Stimulated activated CD4-positive, alpha-beta T cell treated with anti-CD3 and anti-CD28 coated beads, Interleukin-12 subunit alpha, Interleukin-12 subunit beta, amount 100 ng/mL, for 4 hours (primary cell): ENCODE measurements at places on chromosomes 4 and X.

- DNase-seq, result no peak
These were observed 75.8 kb downstream of the ATG4A start for GRCh38 chrX:108167211-108167872.

DNA sequence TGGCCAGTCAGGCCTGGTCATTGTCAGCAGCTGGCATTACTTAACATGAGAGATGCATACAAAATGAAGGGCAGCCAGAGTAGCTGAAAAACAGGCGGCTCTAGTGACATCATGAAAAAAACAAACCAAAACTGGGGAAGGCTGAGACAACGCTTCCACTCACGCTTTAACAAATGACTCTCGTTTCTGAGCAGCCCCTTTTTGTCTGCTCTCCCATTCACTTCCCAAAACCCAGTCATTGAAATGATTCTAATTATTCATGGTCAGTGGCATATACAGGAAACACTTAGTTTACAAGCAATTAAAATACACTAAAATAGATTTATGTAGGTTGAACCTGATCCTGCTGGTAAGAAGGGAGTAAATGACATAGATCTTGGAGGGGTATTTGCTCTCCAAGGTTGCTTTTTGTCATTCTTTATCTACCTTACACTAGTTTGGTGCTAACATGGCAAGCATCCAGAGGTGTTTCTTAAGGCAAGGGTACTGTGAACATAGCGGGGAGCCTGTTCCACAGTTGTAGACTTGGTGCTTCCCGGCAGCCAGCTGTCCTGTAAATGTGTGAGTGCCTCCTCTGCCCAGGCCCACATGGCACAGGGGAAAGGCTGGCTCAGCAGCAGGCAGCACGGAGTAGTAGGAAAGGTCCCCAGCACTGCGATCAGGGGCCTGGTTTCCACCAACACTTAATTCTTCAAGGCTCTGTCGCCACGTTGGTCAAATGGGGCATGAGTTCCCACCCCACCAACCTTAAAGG lies 61.2 kb upstream of the CITED1 start:
- no peak for DNase-seq

GRCh38 chr4:42586775-42587174 lies 70.1 kb downstream of the ATP8A1 start:
- no peak for DNase-seq

DNA sequence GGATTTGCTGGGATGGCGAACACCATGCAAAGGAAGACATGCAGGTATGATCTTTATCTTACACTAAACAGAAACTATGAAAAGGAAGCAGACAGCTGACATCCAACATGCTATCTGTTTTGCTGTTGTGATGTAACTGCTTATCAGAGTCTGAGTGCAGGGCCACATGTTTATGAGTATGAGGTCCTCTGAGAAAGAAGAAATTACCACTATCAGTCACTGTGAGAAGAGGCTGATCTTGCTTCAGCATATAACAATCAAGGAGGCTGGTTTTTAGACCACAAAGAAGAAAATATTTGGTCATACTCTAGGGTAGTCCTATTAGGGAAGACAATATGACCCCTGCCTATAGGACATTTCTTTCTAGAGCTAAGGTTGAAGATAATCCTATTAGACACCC lies 18.5 kb downstream of the CLGN start:
- DNase-seq, result no peak

DNA sequence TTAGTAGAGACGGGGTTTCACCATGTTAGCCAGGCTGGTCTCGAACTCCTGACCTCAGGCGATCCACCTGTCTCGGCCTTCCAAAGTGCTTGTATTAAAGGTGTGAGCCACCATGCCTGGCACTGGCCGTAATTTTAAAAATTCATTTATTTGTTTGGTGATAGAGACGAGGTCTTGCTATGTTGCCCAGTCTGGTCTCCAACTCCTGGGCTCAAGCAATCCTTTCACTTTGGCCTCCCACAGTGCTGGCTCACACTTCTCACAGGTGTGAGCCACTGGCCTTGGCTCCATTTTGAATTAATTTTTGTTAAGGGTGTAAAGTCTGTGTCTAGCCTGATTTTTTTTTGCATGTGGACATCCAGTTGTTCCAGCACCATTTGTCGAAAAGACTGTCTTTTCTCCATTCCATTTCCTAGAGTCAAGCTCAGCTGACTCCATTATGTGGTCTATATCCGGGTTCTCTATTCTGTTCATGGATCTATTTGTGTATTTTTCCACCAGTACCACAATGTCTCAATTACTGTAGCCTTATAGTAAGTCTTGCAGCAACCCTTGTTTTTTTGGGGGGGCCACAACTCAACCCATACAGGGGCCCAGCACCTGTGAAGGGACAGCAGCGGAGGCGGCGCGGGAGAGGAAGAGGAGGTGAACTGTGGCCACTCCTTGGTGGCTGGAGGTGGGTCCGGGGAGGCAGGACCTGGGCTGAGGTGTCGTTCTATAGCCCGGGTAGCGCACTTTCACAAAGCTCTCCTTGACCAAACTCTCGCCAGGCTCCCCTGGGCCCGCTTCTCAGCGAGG lies 1.5 kb upstream of the NSD2 start:
- no peak for DNase-seq

- DNase-seq, result no peak
These were observed 47.8 kb upstream of the DDX53 start for GRCh38 chrX:22952010-22952409.

DNA sequence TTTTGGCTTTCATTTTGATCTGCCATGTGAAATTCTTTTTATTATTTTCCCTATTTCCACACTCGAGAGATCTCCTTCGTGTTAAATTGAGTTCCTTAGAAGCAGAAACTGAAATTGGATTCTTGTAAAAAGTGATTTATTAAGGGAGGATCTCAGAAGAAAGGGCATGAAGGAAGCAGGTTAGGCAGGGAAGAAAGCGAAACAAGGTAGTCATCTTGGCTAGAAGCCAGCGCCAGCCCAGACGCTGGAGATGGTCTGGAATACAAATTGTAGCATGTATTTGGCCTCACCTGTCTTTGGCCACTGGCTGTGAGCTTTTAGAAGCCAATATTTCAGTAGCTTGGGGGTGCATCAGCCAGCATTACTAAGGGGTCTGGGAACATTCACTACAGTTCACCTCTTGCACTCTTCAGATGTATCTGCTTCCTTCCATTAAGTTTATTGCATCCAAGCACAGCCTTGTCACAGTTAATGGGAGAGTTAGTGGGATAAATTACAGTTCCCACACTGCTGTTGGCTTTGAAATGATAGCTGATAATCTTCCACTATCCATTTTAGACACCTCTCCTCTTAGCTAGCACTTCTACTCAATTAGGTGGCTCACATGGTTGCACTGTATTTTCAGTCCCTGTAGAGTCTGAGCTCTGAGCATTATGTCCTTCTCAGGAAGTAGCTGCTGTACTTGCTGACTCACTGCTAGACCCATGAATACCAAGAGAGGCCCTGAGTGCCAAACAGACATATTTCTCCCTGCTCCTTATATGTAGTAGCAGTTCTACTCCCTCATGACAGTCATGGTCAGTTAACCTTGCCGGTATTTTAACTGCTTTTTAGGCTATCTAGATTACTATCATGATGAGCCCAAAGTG lies 14.6 kb downstream of the GRXCR1 start:
- no peak for DNase-seq

GRCh38 chrX:47749185-47749967 lies 87.3 kb upstream of the ZNF81 start:
- DNase-seq, result no peak

GRCh38 chr4:135015771-135016170 lies 814.2 kb upstream of the PABPC4L start:
- no peak for DNase-seq

- no peak for DNase-seq
These were observed 700.4 kb downstream of the FSTL5 start for GRCh38 chr4:161463436-161463835.

DNA sequence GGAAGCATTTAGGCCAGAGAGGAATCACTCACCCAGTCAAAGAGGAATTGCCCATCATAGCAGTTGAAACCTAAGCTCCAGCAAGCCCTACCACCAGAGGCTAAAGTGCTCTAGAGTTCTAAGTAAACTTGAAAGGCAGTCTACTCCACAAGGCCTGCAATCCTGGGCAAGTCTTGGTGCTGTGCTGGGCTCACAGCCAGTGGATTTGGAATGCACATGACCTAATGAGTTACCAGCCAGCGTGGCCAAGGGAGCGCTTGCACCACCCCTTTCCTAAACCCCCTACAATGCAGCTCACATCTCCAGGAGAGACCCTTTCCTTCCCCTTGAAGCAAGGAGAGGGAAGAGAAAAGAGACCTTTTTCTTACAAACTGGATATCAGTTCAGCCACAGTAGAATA lies 445.7 kb downstream of the GASK1B start:
- no peak for DNase-seq

DNA sequence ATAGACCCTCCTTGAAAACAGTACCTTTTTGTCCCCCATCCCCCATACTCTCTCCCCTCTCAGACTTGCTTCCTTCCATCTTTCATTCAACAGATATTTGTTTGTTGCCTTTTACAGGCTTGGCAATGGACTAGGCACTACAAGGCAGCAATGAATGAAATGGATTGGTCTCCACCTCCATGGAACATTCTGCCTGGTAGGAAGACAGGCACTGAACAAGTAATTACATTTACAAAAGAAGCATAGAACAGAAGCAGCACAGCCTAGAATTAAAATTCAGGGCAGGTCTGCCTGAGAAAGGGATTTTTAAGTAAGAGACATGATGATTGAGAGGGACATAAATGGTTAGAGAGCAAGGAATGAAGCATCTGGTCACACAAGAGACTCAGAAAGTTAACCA lies 346.1 kb downstream of the GRXCR1 start:
- no peak for DNase-seq

DNA sequence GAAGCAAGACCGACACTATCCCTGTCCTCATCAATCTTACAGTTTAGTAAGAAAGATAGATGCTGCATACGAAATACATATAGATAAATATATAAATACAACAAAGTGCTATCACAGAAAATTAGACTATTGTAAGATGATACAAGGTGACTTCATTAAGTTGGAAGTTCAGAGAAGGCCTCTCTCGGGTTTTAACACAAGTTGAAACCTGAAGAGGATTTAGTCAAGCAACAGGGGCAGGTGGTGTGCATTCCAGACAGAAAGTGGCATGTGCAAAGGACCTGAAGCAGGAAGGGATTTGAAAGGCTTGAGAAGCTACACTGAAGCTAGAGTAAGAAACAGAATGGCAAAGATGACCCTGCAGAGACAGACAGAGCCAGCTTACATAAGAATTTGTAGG lies 36.5 kb downstream of the USP46 start:
- no peak for DNase-seq

DNA sequence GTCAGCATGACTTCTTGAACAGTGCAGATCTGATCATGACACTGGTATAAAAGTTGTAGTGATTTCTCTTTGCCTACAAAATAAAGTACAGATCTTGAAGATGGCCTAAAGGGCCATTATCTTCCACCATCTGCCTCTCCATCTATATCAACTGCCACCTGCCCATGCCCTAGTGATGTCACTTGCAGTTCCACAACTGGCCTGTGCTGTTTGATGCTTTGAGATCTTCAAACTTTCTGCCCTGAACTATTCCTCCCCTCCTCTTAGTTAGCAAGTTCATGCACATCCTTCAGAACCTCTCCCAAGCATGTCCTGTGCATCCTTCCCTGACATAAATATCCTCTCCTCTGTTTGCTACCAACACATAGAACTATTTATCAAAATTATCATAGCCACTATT lies 217.0 kb downstream of the SOWAHB start:
- no peak for DNase-seq

DNA sequence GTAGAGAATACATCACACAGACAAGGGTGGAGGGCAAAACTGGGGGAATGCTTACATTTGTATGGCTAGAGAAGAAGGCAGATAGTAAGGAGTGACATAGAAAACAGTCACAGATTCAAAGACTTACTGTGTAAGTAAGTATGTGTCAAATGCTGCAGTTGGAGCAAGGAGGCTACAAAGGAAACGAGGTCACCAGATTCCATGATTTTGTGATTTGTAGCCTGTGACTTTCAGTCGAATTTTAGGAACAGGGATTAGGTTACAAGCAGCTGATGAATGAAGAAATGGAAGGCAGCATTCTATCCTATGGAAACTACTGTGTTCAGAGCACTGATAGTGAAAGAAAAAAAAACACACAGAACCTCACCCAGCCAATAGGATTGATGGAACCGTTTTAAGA lies 407.9 kb downstream of the IL15 start:
- DNase-seq, result no peak
